ENCODE measurements at places on chromosomes 4 and X.

- DNase-seq: no peak
Measured at GRCh38 chr4:145299380-145300076, 119.1 kb upstream of the OTUD4 start.

- no peak for DNase-seq
Measured at GRCh38 chrX:56564921-56565840, 1.8 kb downstream of the UBQLN2 start.

DNA sequence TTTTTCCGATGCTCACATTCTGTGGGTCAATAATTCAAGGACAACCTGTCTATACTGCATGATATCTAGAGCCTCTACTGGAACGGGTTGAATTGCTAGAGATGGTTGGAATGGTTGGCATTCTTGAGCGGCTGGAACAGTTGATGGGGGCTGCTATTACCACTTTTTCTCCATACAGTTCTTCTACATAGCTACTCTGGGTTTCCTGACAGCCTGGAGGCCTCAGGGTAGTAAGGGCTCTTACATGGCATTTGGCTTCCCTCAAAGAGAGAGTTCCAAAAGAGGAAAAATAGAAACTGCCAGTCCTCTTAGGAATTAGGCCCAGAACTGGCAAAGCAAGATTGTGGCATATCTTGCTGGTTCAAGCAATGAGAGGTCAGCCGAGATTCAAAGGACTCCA, 53.1 kb downstream of the NAA11 start:
- DNase-seq: no peak

DNA sequence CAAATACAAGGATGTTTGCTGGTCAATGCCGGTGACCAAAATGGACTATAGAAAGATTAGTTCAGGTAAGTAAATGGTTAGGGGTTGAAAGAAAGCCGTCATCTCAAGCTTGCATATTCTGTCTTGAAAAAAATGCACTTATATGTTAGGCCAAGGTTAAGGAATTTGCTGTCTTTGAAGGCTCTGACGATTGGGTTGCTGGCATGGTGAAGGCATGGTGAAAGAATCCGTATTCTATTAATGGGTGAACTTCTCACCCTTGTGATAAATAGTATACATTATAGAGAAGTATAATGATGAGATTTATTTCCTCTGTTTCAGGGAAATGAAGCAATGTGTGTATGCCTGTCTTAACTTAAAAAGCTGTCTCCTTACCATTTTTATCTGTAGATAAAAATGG, 132.6 kb downstream of the ADGRL3 start:
- no peak for DNase-seq

DNA sequence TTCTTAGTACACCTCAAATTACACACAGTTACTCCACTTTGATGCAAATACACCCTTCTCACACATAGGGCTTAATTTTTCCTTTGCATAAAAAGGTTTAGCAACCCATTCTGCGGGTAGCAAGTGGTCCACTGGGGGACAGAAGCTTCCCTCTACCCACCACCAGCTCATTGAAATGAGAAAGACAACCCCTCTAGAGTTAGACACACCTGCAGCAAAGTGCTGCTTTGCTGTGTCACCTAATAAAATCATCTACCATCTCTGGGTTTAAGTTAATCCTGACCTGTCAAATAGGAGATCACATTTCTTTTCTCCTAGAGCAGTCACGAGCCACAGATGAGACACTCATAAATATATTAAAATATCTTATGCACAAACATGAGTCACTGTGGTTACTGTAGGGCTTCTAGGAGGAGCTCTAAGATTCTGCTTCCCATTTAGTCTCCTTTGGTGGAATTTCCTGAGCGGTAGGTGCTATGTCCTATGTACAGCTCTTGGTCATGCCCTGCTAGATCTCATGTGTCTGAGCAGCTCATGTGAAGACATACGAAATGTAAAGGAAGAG, 11.9 kb downstream of the BMX start:
- DNase-seq: no peak

DNA sequence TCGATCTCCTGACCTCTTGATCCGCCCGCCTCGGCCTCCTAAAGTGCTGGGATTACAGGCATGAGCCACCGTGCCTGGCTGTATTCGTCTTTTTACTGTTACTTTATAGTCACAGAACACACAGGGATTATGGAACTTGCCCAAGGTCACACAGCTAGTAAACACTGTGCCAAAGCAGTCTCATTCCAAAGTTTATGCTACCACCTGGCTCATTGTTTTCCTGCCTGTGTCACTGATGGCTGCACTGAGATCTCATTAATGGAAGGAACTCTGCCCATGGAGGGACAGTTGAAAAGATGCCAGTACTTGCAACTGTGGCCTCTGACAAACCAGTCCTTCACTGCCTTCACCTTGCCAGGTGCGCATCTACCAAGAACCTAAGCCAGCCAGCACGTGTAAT, 517.7 kb downstream of the BCOR start:
- DNase-seq: no peak

- no peak for DNase-seq
Measured at GRCh38 chrX:152798945-152799344, 29.5 kb upstream of the MAGEA6 start.

GRCh38 chrX:7462110-7462509, 314.2 kb upstream of the PUDP start:
- DNase-seq: no peak

DNA sequence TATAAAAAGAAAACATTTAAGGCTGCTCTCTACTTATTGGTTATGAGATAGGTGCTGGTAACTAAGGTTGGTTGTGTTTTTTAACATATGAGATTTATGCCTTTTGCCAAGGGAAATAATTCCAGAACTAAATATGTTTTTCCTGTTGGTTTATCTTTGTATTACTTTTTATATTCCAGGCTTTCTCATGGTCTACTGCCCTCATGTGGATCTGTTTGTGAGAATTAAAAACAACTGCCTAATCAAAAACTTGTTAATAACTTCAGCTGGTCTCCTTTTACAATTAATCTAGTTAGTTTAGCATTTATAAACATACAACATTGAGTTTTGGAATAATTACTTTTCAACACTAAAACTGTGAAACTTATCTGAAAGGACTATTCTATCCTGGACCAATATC, 1208.3 kb downstream of the ADGRL3 start:
- DNase-seq: no peak

DNA sequence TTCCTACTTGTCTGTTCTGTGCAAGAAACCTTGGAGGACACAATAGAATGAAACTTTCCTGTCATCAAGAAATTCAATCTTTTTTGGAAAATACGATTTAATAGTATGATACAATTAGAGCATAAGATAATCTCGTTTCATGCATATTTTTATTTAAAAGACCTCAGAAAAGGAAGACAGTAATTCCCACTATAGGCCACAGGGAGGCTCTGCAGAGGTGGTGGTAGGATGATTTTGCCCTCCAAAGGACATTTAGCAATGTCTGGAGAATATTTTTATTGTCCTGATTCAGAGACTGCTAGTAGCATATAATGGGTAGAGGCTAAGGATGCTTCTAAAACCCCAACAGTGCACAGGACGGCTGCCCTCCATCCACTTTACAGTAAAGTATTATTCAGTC, 68.7 kb downstream of the PAK3 start:
- DNase-seq: no peak

GRCh38 chr4:100288161-100288560, 97.9 kb upstream of the DDIT4L start:
- no peak for DNase-seq

GRCh38 chr4:119209077-119209476, 3.4 kb upstream of the USP53 start:
- no peak for DNase-seq

DNA sequence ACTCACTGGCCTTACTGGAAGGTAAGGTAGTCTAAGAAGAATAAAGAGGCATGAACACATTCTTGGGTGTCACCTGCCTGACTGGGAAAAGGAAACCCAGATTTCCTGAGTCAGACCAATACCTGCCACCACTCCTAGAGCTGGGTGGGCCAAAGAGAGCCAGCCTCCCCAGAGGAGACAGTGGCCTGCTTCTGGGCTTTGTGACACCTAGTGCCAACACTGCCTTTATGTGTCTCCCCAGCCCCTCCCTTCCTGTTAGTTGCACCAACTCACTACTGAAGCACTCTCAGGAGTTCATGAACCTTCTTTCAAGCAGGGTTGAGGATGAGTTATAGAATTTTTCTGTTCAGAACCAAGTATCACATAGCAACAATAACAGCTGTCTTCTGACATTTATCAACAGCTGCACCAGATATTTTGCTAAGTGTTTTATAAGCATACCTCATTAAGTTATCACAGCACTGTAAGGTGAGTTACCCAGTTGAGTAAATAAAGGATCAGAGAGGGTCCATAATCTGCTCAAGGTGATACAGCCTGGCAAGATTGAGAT, 77.6 kb upstream of the ETNPPL start:
- DNase-seq: no peak

DNA sequence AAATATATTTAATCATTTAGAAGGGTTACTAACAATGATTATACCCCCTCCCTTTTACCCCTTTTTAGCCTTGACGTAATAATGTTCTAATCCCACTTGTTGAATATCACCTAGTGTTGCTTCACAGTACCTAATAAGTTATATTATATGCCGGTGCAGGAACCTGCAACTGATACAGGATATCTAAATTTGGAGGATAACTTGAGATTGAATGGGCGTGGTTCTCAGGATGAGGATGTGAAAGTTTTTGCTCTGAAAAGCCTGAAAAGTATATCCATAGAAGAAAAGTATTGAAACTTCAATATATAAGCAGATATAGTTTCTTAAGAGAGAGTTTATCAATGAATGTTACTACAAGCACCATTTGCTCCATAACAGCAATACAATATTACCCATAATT, 59.8 kb downstream of the ZNF711 start:
- DNase-seq: no peak

DNA sequence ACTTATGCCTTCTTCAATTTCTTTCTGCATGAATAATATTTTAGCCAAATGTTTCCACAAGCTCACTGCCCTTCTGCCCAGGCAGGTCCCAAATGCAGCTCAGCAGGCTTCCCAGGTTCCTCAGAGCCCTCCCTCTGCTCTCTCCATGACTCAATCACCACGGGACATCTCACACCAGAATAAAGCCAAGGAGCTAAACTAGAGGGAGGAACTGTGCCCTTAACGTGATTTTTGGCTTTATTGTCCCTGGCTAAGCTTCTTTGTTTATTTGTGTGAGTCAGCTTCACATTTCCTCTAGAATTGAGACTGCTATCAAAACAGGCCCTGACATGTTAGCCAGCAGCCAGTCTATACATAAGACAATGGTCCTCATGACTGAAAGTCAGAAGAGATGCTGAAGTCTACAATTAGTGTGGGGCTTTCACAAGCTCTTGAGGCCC, 186.4 kb upstream of the GALNT7 start:
- no peak for DNase-seq

- DNase-seq: no peak
Measured at GRCh38 chr4:23942471-23942870, 52.6 kb upstream of the PPARGC1A start.

- DNase-seq: no peak
Measured at GRCh38 chr4:3679851-3680311, 86.3 kb upstream of the ADRA2C start.

- DNase-seq: no peak
Measured at GRCh38 chrX:794311-794710, 163.7 kb downstream of the SHOX start.
